ENCODE measurements at places on chromosomes 6 and 20.

- DNase-seq: no peak
Observed at GRCh38 chr20:36820073-36820472, 46.5 kb upstream of the DSN1 start.

DNA sequence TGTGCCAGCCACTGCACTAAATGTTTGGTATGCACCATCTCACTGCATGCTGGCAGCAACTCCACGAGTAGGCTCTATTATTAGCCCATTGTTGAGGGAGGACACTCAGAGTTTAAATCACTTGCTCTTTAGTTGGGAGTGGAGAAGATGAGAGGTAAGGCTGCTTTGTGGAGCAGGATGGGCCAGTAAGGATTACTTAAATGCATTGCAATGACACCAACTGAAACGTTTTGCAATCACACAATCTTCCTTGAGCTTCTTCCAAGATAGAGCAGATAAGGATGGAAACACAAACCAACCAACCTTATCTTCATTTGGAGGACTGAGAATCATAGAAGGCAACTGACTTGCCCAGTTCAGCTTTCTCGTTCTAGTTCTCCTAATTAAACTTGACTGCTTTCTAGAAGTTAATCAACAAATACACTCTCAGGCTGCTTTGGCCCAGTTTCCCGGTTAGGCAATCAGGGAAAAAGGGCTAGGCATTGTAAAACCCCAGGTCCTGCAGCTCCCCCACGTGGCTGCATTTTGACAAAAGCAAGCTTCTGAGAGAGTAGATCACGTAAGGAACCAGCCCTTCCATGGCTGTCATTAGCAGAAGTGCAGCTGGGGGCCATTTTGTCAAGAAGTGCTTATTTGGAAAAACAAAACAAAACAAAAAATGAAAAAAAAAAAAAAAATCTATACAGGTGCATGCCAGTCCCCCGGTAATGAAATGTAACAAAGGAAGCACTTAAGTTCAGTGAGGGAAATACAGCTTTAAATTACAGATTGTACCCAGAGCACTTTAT lies 130.6 kb downstream of the BCAS1 start:
- peak; percentile 74 for DNase-seq

DNA sequence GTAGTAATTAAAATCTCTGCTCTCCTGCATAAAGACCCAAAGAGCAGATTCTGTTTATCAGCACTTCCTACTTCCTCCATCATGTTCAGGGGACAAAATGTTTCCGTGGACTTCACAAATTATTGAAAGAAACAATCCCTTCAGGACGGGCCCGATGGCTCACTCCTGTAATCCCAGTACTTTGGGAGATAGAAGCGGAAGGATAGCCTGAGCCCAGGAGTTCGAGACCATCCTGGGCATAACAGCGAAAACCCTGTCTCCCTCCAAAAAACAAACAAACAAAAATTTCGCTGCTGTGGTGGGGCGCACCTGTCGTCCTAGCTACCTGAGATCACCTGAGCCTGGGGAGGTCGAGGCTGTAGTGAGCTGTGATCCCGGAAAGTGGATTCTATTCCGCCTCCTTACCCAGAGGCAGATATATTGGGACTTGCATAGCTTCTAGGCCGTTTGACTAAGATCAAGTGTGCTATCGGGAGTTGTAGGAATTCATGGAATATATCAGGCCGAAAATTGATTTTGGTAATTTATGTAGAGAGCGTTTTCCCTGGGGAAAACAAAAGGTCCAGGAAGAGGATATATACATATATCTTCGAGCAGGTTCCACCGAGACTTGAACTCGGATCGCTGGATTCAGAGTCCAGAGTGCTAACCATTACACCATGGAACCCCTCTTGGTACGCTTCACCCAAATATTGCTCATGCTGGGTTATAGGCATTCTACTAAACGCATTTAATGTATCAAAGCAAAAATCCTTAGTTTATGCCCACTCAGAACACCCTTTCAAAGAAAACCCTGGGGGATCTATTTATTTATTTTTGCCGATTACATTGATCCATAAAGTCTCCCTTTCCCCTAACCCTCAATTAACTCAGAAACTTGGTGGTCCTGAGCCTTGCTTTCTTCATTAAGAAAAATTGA lies 74.5 kb upstream of the ZNF184 start:
- DNase-seq: peak; percentile 32

DNA sequence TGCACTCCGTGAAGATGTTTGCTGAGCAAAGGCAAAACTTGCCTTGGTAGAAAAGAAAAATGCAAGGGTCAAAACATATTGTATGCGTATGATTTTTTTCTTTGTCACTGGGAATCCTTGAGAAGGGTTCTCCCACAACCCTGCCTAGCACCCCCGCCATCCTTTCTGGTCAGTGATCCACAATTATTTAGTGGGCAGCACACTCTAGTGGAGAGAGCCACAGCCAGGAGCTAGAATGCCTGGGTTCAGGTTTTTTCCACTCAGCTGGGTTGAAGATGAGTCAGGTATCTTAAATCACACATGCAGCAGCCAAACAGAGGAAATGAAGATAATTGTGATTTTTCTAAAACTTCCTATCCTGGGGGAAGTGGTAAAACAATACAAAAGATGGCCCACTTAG lies 243.1 kb downstream of the PKHD1 start:
- DNase-seq: no peak

DNA sequence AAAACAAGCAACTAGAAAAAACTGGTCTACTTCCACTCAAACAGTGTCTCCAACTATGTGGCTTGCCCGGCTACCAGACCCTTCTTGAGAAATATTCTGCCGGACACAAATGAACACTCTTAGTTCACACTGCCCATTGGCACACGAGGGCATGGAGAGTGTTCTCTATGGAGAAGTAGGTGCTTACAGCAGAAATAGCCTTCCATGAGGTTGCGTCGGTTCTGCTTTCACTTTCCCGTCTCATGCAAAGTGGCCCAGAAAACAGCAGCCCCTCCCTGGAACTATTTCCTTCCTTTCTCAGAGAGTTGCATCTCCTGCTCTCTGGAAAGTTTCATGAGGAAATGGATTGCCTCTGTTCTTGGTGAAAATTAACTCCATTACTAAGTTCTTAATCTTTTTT lies 9.5 kb upstream of the HLA-DOA start:
- DNase-seq: no peak

- DNase-seq: peak; percentile 16
Observed at GRCh38 chr6:24766680-24767462, 7.9 kb upstream of the GMNN start.

DNA sequence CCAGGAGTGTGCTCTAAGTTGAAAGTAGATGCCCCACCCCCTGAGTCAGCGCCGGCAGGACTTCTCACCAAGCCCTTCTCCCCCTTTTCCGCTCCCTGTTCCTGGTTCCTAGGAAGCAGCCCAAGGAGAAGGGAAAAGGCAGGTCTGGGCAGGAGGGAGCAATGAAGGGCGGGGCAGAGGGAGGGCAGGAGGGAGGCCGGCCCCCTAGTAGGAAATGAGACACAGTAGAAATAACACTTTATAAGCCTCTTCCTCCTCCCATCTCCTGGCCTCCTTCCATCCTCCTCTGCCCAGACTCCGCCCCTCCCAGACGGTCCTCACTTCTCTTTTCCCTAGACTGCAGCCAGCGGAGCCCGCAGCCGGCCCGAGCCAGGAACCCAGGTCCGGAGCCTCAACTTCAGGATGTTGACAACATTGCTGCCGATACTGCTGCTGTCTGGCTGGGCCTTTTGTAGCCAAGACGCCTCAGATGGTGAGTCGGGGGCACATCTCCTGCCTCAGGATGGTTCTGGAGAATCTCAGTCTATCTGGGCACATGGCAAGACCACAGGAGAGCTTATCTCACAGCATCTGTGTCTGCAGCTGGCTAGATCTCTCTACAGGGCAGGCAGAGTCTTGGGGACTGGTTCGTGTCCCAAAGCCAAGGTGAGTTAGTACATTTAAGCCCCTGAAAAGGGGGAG lies at the start of gene PROCR:
Gene PROCR (plus strand): TSS at position 320 of the 681 bp plus-strand sequence. CDS start 83 bp downstream, at position 403.
- peak; percentile 80 for DNase-seq

GRCh38 chr6:168027521-168027920 lies 30.1 kb downstream of the KIF25 start:
- no peak for DNase-seq

DNA sequence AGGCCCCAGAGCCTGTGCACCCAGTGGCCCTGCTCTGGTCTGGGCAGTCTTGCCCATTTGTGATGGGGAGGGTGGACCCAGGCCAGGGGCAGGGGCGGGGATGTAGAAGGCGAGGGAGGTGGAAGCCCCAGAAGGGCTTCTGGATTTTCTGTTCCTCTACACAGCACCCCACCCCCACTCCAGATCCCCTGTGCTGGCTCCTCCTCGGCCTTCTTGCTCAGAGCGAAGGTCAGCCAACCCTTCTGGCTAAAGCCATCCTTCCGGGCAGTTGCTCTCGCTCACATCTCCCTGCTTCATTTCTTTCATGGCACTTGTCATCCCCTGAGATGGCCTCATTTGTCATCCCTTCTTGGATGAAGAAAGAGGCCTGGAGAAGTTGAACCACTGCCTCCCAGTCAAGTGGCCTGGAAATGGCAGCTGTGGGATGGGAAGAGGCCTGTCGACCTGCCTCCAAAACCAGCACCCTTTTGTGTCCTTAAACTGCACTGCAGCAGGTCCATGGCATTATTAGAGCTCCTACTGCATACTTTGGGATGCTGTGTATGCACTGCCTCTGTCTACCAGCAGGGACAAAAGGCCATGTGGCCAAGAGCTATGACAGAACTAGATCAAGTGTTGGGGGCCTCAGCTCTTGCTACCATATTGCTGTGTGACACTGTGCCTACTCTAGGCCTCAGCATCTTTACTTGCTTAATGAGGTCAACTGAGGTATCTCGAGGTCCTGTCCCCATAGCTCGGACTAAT lies 19.9 kb downstream of the PEDS1 start:
- no peak for DNase-seq

GRCh38 chr20:2799688-2800520 lies 523 bp downstream of the CPXM1 start:
- DNase-seq: no peak

DNA sequence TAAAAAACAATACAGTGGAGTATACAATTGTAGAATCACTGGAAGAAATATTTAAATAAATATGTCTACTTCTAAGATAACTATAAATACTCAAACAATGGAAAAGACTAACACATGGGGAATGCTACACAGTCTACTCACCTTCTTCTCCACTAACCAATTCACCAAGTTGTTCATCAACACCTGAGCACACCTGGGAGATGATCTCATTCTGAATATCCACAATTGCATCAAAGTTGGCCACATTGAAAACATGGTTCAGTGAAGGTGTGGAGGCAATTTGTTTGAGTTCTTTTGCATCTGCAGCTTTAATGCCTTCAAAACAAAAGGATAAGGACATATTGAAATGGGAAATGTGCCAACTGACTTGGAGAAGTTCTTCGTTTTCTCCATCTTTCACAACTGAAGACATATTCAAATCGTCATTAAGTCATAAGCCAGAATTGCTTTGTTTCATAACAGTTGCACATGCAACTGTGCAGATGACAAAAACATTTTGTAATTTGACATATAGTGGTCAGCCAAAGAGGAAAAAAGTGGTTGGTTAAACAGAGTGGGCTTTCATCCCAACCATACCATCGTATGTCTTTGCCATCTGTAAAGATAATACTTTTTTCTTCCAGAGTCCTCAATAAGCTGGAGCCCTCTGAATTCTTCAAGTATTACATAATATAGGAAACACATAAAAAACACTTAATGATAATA lies 17.5 kb downstream of the COL12A1 start:
- no peak for DNase-seq

DNA sequence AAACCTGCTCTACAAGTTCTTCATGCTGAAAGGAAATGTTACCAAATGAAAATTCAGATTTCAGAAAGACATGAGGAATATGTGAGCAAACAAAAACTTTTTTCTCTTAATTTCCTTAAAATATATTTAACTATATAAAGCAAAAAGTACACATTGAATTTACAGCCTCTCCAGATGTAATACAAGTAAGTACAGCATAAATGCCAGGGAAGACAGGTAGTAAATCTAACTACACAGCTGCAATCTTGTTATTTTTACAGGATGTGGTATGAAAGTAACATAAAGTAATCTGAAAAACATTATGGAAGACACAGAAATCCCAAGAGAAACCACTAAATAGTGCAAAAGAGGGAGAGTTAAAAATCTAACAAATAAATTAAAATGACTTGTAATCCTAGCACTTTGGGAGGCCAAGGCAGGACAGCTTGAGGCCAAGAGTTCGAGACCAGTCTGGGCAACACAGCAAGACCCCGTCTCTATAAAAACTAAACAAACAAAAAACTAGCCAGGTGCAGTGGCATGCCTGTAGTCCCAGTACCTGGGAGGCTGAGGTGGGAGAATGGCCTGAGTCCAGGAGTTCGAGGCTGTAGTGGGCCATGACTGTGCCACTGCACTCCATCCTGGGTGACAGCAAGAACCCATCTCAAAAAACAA lies 50.7 kb downstream of the FAM8A1 start:
- no peak for DNase-seq

- DNase-seq: no peak
Observed at GRCh38 chr20:36895036-36895435, 19.1 kb downstream of the TLDC2 start.
